ENCODE measurements at places on chromosomes 13 and 19.
A peak's percentile ranks its signal among the peaks of the same experiment; 100 is the strongest.

DNA sequence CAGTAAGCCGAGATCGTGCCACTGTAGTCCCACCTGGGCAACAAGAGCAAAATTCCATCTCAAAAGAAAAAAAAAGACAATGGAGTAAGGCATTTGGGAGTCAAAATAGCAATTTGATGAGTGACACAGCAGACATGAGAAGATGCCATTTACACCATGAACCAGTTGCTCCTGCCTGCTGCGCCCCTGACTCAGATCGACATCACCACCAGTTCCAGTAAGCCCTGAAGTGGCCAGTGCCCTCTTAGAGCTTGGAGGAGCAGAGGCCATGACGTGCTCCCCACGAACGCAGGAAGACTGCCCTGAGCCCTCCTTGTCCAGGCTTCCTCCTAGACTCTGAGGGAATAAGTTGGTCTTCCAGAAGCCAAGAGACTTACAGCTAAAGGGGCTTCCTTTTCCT, 339.2 kb downstream of the MYO16 start:
- no peak for DNase-seq

GRCh38 chr19:29549105-29550070, 23.6 kb downstream of the VSTM2B start:
- DNase-seq, result no peak

DNA sequence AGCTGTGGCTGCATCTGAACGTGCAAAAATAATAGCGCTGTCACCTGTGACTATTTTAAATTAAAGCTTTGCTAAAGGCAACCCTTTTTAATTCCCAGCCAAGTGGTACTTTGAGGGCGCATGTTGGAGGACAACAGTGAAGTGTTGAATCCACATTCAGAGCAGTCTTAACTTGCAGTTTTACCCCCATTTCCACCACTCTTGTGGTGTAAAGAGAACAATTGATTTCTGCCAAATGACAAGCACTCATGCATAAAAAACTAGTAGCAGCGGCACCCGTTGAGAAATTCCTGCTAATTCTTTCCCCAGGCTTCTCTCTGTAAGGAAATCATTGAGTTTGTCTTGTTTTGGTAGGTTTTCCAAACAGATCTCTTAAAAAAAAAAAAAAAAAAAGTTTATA, 1033.3 kb downstream of the EFNB2 start:
- DNase-seq, result no peak

GRCh38 chr19:7292352-7292949, 1.8 kb downstream of the INSR start:
- DNase-seq, result no peak

DNA sequence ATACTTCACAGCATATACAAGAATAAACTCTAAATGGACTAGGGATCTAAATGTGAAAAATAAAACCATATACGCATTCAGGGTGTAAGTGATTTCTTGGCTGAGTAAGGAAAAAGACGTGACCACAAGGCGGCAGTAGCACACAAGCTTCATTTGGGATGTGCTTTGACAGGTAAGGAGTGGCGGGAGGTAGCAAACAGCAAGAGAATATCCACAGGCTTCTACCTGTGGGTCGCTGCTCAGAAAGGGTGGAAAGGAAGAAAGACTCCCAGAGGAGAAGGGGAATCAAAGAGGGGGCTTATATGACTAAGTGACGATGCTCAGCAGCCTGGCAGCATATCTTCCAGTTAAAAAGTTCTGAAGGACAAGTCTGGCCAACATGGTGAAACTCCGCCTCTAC, 2.5 kb upstream of the ZNF121 start:
- peak; percentile 75 for DNase-seq

- DNase-seq, result no peak
Observed at GRCh38 chr19:3611841-3612240, 5.2 kb upstream of the TBXA2R start.

DNA sequence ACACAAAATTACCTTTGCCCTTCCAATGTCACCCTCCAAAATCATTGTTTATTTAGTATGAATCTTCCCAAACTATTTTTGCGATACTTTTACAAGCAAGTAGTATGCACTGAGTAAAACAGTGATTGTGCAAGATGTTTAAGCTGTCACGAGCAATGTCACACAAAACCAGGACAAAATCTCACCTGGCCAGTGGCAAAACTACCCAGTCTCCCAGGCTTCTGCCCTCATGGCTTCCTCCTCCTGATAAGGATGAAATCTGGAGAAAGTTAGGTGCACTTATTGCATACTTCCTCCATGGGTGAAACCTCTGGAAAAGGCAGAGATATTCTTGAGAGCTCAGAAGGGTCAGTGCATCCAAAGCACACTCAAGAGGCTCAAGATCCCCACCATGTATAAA, 500.8 kb downstream of the IRS2 start:
- DNase-seq, result no peak

GRCh38 chr13:42173789-42174343, 98.1 kb upstream of the AKAP11 start:
- no peak for DNase-seq

DNA sequence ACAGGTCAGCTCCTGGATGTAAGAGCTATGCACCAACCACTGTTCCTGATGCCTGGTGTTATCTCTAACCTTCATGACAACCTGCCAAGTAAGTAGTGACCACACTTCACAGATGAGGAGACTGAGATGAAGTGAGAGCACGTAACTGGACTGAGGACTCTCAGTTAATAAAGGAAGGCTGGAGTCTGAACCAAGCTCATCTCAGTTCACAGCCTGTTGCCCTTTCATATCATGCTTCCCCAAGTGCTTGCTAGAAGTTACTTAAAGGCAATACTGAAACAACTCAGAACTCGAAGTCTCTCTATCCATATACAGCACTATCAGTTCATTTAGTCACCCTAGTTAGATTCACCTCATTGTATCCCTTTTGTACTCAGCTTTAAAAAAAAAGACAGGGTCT, 119.7 kb downstream of the ABCC4 start:
- DNase-seq, result no peak

GRCh38 chr13:25719666-25720065, 332.1 kb downstream of the SHISA2 start:
- no peak for DNase-seq

GRCh38 chr13:39952249-39953233, 297.1 kb downstream of the COG6 start:
- no peak for DNase-seq

GRCh38 chr19:10288662-10289166, 1.0 kb upstream of the ICAM5 start:
- DNase-seq, result peak; percentile 92

DNA sequence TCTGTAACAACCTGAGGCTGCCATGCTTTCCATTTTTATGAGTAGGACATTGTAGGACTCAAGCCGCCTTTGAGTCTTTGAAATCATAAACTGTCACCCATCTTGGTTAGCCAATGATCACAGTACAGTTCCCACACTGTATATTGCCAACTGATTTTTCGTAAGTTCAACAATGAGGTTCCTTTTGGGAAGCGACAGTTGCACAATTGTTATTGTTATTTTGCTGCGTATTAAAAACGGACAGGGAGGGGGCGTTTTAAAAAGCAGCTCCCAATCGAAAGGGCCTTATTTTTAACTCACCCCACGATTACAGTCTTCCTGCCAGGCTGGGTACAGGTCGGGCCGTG, 601 bp downstream of the SLC46A3 start:
- DNase-seq, result no peak

- peak; percentile 68 for DNase-seq
Observed at GRCh38 chr19:43784981-43785808, 4.4 kb upstream of the KCNN4 start.

DNA sequence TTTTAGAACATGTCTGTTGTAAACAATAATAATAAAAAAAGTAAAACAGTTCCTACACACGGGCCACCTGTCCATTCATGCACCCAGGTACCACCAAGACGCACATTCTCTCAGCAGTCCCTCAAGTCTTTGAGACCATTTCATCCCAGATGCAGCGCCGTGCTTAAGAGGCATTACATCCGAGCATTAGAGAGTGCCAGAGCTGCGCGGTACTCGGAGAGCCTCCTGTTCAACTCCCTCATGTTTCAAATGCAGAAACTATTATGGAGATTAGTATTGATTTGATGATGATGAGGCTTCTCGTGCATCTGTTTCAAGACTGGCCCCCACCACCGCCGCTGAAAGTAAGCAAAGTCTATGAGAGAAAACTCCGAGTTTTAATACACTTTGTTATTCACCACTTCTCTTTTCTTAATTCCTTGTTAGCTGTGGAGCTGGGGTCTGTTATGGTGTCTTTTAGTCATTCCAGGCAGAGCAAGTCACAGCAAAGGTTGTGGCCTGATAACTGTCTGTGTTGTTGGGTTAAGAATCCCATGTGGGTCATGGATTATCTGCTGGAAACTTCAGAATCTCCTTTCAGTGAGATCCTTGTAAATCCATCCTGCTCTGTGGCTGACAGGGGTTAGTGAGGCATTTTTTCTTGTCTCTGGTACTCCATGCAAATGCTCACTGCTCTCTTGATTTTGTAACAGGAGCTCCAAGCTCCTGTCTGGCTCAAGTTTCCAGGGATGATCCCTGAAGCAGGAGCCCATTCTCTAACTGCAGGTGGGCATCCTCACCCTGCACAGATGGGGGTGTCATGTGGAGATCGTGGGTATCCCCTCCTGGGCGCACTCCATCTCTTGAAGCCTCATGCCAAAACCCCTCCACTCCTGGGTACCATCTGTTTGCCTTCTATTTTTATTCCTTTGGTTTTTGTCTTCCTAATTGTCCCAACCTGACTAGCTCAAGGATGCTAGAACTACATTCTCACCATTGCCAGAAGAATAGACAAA, 74.9 kb upstream of the MTIF3 start:
- no peak for DNase-seq

DNA sequence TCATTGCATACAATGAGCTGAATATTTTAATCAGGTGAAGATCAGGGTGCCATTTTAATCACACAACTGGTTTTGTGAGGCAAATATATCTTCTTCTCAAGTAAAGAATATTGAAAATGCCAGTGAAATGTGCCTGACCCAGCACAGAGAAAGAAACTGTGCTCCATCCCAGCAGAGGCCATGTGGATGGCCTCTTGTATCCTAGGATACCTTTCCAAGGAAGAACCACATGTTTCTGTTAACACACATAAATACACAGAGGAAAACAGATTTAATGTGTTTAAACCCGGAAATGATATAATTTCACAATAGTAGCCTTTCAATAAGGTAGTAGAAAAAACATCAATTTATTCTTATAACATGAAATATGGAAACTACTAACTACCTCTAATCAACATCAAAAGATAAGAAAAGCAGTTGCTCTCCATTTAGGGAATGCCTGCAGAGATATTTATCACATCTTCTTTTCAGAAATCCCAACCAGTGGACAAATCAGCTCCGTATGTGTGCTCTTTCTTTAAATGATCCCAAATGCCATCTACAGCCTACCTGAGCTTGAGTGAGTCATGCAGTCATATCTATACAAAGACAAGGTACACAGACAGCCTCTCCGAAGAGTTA, 157.1 kb downstream of the FGF14 start:
- DNase-seq, result no peak

DNA sequence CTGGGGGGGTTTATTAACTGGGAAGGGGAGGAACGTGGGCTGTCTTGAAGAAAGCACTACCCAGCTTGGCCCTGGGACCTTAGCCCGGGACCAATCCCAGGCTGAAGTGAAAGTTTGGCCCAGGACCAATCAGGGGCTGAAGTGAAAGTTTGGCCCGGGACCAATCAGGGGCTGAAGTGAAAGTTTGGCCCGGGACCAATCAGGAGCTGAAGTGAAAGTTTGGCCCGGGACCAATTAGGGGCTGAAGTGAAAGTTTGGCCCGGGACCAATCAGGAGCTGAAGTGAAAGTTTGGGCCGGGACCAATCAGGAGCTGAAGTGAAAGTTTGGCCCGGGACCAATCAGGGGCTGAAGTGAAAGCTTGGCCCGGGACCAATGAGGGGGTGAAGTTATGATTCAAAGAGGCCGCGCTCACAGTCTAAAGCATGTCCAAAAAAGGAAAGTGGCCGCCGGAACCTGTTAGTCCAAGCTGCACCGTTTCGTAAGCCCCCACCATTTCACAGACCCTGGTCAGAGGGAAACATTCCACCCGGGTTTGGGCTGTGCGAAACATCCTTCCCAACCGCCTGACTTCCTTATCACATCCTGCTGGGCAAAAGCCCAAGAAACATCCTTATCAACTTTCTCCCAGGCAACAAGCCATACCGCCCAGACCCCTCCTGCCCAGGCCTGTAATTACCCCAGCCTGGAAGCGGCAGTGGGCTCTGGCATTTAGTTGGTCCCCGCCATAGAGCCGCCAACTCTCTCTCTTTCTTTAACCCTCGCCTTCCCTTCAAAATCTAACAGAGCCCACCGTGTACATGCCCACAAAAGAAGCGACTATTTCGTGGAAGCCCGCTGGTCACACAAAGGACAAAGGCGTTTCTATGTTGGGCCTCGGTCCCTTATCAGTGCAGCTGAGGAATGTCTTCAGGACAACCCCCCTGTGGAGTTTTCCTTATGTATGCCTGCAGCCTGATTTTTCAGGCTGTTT, 1.1 kb downstream of the ZNF850 start:
- peak; percentile 74 for DNase-seq

- peak; percentile 48 for DNase-seq
Observed at GRCh38 chr19:12838182-12838885, at the start of gene MAST1. TSS of gene MAST1 (plus strand) at chr19:12838515. CDS start at chr19:12838573, 58 bp downstream.

DNA sequence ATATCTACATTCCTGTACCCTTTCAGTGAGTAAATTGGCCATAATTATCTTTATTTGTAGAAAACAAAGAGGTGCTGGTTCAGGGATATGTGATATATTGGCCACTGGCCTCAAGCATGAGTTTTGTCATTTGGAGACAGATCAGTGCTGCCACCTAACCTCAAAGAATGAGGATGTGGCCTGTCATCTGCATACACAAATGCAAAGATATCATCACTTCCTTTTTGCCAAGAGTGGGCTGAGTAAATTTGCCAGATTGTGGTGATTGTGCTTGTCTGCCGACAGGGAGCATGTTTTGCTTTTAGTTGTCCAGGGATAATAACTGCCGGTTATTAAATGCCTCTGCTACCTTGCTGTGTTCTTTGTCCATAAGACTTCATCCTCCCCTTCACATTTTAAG, 44.2 kb downstream of the WASF3 start:
- DNase-seq, result peak; percentile 4

GRCh38 chr13:114071991-114072390, 60.4 kb downstream of the RASA3 start:
- no peak for DNase-seq

DNA sequence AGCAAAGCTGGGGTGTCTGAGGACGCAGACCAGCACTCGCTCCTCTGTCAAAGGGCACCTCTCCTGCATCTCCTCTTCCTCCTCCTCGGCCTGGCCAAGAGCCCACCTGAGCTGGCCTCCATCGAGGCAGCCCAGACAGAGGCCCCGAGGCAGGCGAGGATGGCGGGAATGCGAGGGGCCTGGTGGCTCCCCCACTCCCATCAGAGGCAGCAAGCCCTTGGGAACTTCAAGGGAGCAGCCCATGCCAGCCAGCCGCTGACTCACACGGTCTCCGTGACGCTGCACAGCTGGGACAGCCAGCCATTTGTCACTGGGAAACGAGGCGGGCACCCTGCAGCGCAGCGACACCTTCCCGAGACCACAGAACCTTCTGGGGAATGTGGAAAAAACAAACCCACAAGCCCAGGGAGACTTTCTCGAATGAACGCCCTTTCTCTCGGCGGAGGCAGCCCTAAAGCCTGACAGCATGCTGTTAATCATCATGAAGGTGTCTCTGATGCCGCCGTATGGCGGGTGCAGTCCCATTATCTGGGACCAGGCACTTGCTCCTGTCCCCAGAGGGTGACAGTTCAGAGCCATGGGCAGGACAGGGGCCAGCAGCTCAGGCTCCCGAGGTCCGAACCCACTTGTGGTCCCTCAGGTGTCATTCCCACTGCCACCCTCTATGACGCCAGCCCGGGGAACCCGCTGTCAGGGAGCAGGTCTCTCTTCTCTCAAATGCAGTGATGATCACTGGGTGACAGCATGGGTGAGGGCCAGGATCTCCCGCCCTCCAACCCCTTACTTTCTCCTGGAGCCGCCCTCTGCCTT, 53.0 kb downstream of the PEPD start:
- DNase-seq, result no peak

Measured in HAP-1 (cell line).